ENCODE measurements at places on chromosomes 3 and 15.

DNA sequence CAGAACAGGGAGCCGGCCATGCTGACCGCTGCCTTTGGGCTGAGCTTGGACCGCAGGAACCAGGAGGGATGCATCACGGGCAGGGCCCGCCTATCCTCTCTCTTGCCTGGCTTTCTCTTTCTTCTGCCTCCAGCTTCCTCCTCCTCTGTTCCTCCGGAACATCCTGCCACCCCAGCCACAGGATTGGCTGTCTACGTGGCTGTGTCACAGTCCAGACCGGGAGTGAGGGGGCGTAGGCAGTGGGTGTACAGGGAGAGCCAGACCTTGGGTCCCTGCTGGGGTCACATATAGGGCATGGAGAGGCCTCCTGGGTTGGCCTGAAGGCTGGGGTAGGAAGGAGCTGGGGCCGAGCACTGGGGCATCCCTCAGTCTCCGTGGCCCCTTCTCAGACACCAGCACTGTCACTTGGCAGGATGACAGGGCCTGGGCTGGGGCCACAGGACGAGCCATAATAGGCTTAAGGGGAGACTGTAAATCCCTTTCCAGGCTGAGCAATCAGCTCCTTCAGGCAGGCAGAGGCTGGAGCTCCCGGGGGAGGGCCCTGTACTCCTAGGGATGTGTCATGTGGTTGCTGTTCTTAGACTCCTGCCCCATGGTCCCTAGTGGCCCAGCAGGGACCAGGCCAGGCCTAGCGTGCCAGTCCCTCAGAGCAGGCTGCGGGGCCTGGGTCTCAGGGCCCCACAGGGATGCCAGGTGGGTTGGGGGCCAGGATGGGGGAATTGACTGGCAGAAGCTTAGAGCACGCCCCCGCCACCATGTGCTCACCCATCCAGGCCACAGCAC is 25.4 kb downstream of the LINGO1 start:
- peak; percentile 14 for DNase-seq

- DNase-seq, result peak; percentile 64
Measured at GRCh38 chr3:88031642-88032077, 27.1 kb downstream of the CGGBP1 start.

- no peak for DNase-seq
Measured at GRCh38 chr15:25675396-25675795, 187.7 kb downstream of the ATP10A start.

DNA sequence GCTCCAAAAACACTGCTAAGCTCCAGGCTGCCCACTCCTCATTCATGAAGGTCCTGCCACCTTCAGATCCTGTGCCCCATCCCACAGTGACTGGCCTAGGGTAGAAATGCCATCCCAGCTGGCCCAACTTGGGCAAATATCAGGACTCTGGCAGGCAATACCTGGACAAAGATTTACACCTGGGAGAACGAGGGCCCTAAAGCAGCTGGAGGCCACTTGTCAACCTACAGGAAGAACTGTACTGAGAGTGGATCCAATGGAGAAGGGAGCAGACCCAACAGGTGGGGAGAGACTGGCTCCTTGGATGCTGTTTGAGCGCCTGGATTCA is 57.1 kb upstream of the GATA2 start:
- no peak for DNase-seq

- DNase-seq, result no peak
Measured at GRCh38 chr3:102672305-102672704, 237.5 kb downstream of the ZPLD1 start.

DNA sequence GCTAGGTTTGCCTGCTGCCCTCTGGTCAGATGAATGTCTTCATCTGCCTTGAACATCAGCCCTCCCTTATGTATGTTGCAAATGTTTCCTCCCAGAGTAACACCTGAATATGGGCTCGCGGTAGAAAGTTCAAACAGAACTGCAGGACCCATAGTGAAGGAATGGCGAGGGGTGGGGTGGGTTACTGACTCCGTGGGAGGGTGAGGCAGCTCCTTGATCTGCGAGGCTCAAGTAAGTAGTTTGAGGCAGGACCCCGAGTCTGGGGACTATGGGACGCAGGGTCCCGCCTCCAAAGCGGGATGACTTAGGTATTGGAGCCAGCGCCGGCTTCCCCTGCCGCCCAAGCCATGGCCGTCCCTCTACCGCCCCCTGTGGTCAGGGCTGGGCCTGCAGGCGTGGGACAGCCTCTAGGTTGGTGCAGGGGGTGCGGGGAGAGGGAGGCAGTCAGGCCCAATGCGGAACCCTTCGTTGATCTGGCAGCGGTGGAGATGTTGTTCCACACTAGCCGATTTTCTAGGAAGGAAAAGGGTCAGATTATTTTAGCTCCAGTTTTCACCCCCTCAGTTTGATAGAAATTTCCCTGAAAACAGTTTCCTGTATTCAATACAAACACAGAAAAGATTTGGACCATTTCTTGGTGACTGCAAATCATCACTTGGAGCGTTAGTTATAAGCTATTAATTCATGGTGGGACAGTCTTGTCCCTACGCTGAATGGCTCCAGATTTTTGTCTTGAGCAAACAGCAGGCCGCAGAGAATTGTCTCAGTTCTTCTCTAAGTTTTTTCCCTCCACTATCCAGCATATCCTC is 72.3 kb downstream of the CORO2B start:
- no peak for DNase-seq

DNA sequence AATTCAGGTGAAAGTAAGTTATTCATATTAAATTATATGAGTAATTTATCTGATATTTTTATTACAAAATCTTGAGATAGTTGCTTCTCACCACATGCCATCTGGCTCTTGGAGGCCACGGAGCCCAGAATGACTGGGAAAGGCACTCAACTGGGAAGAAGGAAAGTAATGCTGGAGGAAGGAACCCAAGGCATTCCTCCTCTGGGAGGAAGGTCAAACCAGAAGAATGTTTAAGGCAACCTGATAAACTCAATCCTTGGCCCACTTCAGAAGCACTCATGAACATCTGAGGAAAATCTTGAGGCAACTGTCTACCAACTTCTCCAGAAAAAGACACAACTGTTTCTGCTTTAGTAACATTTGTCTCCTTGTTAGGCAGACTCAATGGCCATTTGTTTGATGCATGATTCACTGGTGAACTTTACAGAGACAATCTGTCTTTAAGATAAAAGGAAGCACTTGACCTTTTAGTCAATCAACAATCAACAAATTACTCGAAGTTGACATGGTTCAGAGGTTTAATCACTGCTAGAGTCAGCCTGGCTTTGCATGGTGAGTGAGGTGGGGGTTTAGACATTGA is 261.4 kb upstream of the MME start:
- DNase-seq, result no peak

DNA sequence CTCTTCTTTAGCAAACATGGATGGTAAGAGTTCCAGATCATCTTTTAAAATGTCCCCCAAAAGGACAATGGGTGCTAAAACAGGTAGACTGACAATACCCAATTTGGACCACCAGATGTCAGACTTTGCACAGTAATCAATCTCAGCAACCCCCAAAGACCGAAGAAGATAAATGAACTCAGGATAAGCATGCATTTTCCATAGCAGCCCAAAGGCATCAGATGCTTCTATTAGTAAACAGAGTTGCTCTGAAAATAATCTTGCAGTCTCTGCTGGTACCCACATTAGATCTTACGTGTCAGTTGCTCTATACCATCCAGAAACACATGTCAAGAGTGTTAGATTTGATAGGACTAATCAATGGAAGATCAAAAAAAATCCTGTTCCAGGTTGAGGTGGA is 20.6 kb downstream of the MYH15 start:
- DNase-seq, result peak; percentile 71

GRCh38 chr15:37181339-37181738 is 81.0 kb upstream of the MEIS2 start:
- DNase-seq, result no peak

GRCh38 chr3:174243171-174243570 is 616.0 kb upstream of the NAALADL2 start:
- no peak for DNase-seq

DNA sequence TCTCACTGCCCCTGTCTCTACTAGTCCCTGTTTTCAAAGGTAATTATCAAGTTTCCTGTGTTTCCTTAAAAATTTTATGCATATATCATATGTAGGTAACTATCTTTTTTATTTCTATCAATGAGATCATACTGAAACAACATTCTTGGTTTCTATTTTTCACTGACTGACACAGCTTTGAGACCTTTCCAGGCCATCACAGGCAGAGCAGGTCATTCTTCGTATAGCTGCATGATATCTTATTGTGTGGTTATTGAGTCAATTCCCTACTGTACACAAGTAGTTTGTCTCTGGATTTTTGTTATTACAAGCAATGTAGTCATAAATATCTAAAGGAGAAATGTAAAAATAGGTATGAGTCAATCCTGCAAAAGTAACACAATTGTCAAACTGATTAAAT is 169.6 kb downstream of the CFAP20DC start:
- no peak for DNase-seq

- DNase-seq, result no peak
Measured at GRCh38 chr3:90015688-90016356, 908.4 kb downstream of the EPHA3 start.

- DNase-seq, result no peak
Measured at GRCh38 chr3:16528581-16528993, 15.1 kb upstream of the RFTN1 start.

Data from RKO (cell line).